ENCODE measurements at places on chromosomes 13 and 19.

DNA sequence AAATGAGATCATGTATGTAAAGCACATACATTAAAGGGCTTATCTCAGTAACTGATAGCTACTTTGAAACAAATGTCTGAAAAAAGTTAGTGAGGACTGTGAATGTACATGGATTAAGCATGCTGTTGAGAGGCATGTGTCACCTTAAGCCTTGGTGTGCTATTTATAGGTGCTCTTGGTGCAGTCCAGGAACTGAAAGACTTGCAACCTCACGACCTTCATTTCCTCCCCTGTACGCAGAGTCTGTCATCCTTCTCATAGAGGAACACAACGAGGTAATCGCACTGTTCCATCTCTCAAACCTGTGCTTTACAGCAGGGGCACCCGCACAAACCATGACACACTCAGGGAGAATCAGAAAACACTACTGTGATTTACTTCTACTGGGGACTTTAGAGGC is 65.6 kb downstream of the UFM1 start:
- DNase-seq = no peak

- no peak for DNase-seq
Observed at GRCh38 chr13:66222926-66223325, 1007.2 kb downstream of the PCDH9 start.

DNA sequence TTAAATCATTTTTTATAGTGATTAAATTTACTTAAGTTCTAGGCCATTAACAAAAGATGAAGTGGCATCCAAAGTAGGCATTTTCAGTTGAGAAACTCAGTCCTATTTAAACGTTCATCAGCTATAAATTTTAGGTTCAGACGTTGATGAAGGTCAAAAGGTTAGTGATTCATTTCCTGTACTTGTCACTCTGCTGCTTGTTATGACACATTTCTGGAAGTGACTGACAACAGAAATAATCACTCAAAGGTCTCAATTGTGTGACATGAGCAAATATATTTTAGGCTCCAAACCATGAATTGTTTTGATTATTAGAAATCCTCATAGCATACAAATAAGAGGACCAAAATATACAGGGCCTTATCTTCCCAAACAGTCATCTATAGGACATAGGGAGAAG is 10.3 kb upstream of the EDNRB start:
- DNase-seq = no peak

DNA sequence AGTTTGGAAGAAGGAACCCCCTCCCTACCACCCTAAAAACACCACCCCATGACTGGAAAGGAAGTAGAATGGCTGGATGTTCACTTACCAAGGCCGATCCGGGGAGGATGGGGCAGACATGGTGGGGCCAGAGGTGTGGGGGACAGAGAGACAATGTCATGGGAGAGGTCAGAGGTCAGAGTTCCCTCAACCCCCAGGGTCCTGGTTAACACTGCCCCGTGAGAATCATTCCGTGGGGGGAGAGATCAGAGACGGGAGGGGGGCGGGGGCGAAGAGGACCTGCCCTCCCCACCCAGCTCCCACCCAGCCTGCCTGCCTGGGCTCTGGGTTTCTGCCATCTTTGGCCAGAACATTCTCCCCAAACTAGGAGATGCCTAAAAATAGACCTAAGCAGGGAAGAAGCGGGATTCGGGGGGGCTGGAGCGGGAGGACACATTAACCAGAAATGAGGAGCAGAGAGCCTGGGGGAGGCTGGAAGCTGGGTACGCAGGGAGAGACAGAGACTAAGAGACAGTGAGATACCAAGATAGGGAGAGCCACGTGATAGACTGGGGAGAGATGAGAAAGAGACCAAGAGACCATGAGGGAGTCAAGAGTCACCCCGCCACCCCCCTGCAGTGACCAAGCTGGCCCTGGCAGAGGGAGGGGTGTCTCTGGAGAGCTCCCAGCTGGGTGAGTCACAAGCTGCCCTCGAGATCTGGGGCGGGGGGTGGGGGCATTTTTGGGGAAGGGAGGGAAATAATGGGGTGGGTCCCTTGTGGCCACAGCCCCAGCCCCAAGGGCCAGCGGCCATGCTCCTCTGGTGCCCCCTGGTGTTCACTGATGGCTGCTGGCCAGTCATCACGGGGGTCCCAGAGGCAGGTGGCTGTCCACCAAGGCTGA is 6.1 kb upstream of the KANK2 start:
- peak; percentile 87 for DNase-seq

DNA sequence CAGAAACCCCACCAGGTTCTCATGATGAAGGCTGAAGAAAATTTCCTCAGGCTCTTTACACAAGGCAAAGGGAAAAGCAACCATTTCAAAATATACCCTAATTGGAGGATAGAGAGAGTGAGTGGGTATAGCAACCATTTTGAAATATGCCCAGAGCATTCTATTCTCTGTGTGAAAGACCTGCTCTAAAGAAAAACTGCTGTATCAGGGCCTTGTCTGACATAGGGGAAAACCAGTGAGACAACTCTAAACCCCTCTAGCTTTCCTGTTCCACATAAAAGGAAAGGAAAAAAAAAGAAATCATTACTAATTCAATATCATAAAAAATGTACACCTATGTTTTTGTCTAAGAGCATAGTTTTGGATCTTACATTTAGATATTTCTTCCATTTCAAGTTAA is 42.3 kb downstream of the TPTE2 start:
- DNase-seq = no peak

GRCh38 chr13:44575741-44576350 is at the start of gene TSC22D1:
TSC22D1 (minus strand) TSS chr13:44576330; CDS start chr13:44576074, 256 bp downstream.
- DNase-seq = peak; percentile 59

GRCh38 chr19:45913874-45914830 is at the start of gene NANOS2:
NANOS2 (minus strand) TSS chr19:45914778; CDS start chr19:45914693, 85 bp downstream.
- no peak for DNase-seq

Data from fibroblast of skin of right quadriceps (primary cell).